ENCODE measurements at places on chromosomes 3 and 15. TPM values are rescaled to one million over a fixed set of nuclear protein-coding genes. Genes with fewer than 3 reads are reported as not detected.

Gene CRTAP
- total RNA-seq: 271 TPM

Gene XCR1
- total RNA-seq: under 0.01 TPM

Gene RAB27A
- 9.0 TPM for total RNA-seq

Gene MASP1
- total RNA-seq: 319 TPM

Gene WDR49
- under 0.01 TPM for total RNA-seq

Gene GABRR3
- 0.09 TPM for total RNA-seq

Gene TMEM115
- 27.6 TPM for total RNA-seq

Gene TERC
- total RNA-seq: 37.7 TPM

Gene CPLX3
- not detected for total RNA-seq

Gene TMEM41A
- 6.6 TPM for total RNA-seq

Gene MYO5C
- 0.09 TPM for total RNA-seq

Gene FAM81A
- 0.18 TPM for total RNA-seq

Measured in smooth muscle cell of bladder (primary cell).